SIG-M5 (cell line): ENCODE measurements at places on chromosomes 5 and 9.
A peak's percentile ranks its signal among the peaks of the same experiment; 100 is the strongest.

- no peak for DNase-seq
These were observed 190.9 kb downstream of the RFK start for GRCh38 chr9:76203373-76203772.

DNA sequence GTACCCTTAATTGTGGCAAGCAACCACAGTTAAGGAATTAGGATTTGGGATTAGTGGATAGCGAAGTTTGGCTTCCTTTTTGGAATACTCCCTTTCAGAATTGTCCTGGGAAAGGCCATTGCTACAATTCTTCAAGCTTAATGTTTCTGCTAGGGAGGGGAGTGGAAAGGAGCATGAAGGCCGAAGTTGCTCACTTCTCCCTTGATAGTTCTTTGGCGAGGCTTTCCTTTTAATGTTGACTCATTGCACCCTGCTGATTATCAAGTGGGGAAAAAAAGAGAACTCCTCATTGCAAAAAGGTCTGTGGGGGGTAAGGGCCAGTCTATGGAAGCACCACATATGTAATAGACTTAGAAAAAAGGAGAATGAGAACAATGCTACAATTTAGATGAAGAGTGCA lies 30.7 kb downstream of the GRIN3A start:
- no peak for DNase-seq

GRCh38 chr5:167694325-167695147 lies 596.9 kb upstream of the WWC1 start:
- no peak for DNase-seq

DNA sequence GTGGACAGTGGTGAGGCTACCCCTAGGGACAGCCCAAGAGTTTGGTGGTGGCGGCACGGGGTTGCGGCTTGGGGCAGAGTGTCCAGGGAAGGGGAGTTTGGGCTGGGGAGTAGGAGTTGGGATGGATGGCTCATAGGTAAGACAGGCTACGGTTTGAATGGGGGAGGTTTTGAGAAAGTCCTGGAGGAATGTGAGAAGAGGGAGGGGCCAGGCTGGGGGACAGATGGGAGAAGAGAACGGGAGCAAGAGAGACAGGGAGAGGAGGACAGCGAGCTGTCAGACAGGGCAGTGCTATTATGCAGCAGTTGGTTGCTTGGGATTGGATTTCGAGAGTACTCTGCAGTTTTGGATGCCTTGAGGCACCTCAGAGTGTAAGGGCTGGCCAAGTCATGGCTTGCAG lies 24.5 kb downstream of the PSD2 start:
- DNase-seq: no peak

- peak; percentile 56 for DNase-seq
These were observed 241.6 kb downstream of the KIAA0825 start for GRCh38 chr5:94376672-94377345.

DNA sequence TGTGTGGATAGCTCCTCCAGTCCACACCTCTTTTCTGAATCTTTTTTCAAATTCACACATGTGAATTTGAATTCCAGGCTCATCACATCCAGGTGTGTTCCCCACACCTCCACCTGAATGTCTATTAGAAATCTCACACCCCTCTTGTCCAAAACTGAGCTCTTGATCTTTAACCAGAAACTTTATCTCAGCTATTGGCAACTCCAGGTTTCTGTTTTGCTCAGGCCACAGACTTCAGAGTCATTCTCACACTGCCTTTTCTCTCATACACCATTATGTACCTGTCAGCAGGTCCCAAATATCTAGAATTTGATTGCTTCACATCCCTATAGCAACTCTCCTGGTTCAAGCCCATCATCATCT lies 11.6 kb downstream of the NIPSNAP3B start:
- no peak for DNase-seq

- DNase-seq: no peak
These were observed 40.2 kb upstream of the ZNF354A start for GRCh38 chr5:178770621-178771020.

GRCh38 chr5:38445374-38446028 lies 110.9 kb downstream of the LIFR start:
- no peak for DNase-seq

GRCh38 chr5:154118893-154119336 lies 71.6 kb upstream of the GALNT10 start:
- DNase-seq: no peak

- no peak for DNase-seq
These were observed 121.4 kb downstream of the DMRT2 start for GRCh38 chr9:1171546-1171945.

DNA sequence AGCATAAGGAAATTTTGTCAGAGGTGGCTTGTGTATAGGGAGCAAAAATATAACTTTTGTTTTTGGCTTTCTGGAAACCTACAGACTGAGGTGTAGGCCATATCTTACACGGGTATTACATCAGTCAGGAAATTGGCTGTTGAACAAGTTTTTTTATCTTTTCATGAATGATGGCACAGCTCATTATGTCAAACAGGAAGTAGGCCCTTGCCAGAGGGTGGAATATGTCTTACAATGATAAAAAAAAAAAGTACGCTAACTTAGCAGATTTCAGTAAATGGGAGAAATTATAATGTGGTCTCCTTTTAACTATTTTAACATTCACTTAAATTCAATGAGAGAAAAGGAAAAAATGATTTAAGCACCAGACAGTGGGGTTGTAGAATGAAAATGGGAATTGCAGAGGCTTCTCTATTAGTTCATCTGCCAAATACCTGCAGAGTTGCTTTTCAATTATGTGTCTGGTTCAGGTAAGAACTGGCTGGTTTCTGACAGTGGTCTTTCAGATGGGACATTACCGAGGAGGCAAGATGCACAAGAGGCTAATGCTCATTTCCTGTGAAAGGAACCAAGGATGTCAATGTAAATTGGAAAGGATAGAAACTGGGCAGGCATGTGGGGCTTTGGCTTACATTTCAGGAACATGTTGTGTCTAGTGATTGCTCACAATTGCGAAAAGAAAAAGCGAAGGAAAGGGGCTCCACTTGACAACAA lies 169.9 kb downstream of the NNT start:
- no peak for DNase-seq

DNA sequence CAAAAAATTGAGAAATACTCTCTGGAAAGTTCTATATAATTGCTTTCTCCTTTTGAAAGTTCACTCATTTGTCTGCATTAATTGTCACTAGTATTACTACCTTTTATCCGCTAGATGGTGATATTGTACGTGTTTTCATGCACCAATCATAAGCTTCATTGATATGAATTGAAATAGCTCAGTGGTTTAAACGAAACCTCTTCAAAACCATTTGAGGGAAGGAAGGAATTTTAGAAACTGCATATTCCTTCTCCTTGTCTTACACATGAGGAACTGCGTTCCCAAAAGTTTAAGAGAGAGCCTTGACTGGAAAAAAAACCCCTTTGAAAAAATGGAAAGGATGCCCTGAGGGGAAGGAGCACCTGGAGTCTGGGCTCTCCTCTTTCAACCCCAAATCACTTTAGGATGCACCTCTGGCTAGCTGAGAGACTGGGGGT lies 98.6 kb downstream of the YTHDC2 start:
- DNase-seq: no peak

- no peak for DNase-seq
These were observed at the start of gene SPATA6L for GRCh38 chr9:4666042-4666699. Gene SPATA6L (minus strand): TSS chr9:4666480. CDS start chr9:4666250, 230 bp downstream.

GRCh38 chr5:160651692-160652645 lies 200.0 kb downstream of the ATP10B start:
- no peak for DNase-seq

- no peak for DNase-seq
These were observed 604.6 kb upstream of the RGMB start for GRCh38 chr5:98168871-98169270.

DNA sequence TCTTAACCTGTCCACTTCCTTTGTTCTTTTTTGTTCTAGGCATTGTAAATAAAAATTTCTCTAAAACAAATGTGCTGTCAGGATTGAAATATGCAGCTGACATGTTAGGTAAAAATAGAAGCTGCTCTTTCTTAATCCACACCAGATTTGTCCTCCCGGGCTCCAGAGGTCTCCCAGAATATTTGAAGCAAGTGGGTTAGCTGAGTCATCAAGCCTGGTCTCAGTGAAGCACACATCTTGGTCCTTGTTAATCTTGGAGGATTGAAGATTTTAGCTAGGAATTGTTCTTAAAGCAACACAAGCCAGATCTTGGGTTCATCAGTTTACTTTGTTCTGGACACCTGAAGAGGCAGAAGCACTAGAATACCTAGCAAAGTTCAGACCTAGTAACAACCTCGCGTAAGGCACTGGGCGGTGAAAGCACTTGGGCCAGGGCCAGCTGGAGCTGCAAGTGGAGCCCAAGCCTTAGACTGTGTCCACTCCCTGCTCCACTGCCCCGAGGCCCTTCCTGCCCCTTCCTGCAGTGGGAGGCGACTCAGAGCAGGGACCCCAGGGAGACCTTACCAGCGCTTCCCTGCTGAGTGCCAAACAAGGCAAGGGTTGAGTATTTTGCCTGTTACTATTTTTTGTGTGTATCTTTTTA lies 36.5 kb downstream of the HABP4 start:
- no peak for DNase-seq

DNA sequence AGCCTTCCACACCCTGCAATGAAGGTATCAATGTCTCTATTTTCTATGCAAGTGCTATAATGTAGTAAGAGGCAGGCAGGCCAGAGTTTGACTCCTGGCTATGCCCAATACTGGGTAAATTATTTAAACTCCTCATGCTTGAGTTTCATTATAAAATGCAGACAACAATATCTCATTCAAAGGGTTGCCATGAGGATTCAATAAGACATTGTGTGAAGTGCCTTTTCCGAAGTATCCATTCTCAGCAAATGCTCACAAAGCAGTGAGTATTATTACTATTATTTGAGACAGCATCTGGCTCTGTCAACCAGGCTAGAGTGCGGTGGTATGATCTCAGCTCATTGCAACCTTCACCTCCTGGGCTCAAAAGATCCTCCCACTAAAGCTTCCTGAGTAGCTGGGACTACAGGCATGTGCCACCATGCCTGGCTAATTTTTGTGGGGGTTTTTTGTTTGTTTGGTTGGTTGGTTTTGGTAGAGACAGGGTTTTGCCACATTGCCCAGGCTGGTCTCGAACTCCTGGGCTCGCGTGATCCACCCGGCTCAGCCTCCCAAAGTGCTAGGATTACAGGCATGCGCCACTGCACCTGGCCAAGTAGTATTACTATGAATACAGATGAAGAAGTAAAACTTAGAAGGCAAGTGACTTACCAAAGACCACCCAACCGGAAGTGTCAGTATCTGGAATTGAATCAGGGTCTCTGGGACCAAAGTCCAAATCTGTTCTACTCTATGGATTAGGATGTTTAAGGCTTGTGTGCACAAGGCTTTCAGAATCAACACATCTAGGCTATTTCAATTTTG lies 18.8 kb downstream of the ADAM19 start:
- no peak for DNase-seq

GRCh38 chr5:6344593-6344989 lies 33.8 kb downstream of the MED10 start:
- no peak for DNase-seq

GRCh38 chr9:101376111-101376848 lies 8.5 kb downstream of the BAAT start:
- no peak for DNase-seq

- no peak for DNase-seq
These were observed 12.7 kb downstream of the IRF1 start for GRCh38 chr5:132477784-132478365.

- DNase-seq: no peak
These were observed 50.7 kb upstream of the TNFSF8 start for GRCh38 chr9:114981063-114981462.

DNA sequence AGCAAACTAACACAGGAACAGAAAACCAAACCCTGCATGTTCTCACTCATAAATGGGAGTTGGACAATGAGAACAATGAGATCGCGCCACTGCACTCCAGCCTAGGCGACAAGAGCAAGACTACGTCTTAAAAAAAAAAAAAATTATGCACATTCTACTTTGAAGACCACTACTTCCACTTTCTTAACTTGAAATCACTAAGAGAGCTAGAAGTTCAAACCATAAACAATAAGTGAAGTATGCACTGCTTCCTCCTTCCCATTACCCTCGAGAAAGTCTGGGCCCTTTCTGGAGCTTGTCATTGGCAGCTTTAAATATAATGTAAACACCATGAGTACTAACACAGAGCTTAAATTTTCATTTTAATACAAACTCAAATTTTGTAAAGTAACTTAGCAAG lies 94.9 kb downstream of the TLE1 start:
- DNase-seq: no peak

DNA sequence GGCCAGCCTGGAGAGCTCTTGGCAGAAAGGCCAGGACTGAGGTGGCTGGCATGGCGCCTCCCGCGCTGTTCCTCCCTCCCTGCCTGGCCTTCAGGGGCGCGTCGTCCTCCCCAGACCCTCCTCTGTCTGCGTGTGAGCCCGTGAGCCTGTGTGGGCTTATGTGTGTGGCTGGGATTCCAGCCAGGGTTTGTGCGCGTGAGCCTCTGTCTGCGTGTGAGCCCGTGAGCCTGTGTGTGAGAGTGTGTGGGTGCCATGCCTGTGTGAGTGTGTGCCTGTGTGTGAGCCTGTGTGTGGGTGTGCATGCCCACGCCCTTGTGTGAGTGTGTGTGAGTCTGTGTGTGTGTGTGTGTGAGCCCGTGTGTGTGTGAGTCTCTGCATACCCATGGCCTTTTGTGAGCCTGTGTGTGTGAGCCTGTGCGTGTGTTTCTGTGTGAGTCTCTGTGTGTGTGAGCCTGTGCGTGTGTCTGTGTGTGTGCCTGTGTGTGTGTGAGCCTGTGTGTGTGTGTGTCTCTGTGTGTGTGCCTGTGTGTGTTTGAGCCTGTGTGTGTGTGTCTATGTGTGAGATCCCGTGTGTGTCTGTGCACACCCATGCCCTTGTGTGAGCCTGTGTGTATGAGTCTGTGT lies 13.0 kb downstream of the RXRA start:
- DNase-seq: no peak

- DNase-seq: no peak
These were observed 48.5 kb downstream of the MAMDC2 start for GRCh38 chr9:70092190-70092589.

GRCh38 chr5:102971676-102972293 lies 148.2 kb downstream of the GIN1 start:
- DNase-seq: no peak

DNA sequence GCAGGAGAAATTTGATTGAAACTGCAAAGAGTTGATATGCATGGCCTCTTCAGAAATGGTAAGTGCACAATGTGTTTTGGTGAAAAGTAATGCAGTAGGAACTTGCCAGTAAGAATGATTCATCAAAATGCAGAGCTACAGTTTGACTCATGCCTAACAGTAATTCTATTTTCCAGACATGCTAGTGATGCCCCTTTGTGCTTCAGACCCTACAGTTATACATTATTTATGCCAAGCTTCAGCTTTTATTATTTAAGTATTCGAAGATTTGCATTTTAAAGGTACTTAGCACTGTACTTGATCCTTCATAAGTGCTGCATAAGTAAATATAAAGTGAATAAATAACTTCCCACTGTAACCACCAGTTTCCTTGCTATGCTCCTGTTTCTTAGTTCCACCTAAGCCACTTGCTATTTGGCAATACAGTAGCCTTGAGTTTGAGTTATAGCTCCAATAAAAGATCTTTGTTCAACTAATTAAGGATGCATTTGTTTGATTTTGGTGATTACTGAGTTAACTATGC lies 3.6 kb upstream of the SPATA31E1 start:
- DNase-seq: no peak
